ENCODE measurements at places on chromosomes 11 and 22. TPM values are rescaled to one million over a fixed set of nuclear protein-coding genes. Genes with fewer than 3 reads are reported as not detected.

- peaks cover 10% of the 10 kb centered on the region for H3K4me1 ChIP-seq
- no peaks in the 10 kb centered on the region for H3K27me3 ChIP-seq
- no peak overlapping the region for H3K27ac ChIP-seq
- H3K4me3 ChIP-seq: no peak overlapping the region
These were observed 61.2 kb upstream of the CHST1 start for GRCh38 chr11:45726493-45727054.

DNA sequence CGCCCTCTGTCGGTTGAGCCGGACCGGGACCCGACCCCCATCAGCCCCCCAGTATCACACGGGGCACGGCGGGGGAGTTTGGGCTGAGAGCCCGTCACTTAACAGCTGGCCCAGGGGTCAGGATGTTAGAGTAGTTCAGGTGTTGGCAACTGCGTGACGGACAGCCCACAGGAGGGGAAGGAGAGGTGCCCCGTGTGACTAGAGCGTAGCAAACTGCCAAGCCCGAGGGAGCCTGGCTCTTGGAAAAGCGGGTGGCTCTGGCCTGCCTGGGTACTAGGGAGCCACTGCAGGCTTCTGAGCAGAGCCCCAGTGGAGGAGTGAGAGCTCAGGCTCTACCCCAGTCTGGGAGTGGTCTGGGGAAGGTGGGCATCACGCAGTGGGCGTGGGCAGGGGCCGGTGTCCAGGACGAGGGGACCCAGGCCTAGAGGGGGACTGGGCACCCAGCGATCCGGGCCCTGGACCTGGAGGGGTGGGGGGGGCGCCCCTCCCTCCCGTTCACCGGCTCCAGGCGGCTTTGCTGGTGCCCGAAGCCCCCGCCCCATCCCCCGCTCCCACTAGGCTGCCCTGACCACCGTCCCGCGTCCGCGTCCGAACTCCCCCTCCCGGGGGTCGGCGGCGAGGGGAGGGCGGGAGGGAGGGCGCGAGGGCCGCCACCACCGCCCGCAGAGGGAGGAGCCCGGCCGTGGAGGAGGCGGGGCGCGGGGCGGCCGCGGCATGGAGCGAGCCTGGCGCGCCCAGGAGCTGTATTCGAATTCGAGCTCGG lies 24.4 kb downstream of the SHANK3 start:
- H3K27me3 ChIP-seq: peaks cover 19% of the 10 kb centered on the region
- H3K27ac ChIP-seq: no peak overlapping the region
- DNase-seq: peak; percentile 84
- H3K36me3 ChIP-seq: peaks cover 2% of the 10 kb centered on the region

GRCh38 chr22:30718491-30718890 lies 23.8 kb downstream of the OSBP2 start:
- H3K27me3 ChIP-seq: no peaks in the 10 kb centered on the region
- H3K36me3 ChIP-seq: no peaks in the 10 kb centered on the region
- no peak for DNase-seq
- no peaks in the 10 kb centered on the region for H3K4me1 ChIP-seq

DNA sequence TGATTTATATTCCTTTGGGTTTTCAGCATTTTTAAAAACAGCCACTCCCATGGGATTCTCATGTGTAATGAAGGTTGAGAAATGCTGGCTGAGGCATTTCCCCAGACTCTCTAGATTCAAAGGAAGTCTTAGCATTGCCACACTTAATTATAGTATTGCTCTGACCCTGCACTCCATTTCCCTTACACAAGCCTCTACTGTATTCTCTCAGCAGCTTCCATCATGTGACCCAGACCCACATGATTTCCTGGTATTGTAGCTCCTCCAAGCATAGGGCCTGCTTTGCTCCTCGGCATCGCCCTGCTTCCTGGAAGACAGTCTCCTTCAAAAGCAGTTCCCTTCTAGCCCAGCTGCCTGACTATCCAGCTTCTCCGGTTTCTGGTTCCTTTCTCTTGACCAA lies 261.5 kb downstream of the LARGE1 start:
- peaks cover 6% of the 10 kb centered on the region for H3K4me1 ChIP-seq
- DNase-seq: no peak
- no peak overlapping the region for H3K27ac ChIP-seq
- H3K27me3 ChIP-seq: no peaks in the 10 kb centered on the region
- H3K4me3 ChIP-seq: no peak overlapping the region
- no peaks in the 10 kb centered on the region for H3K36me3 ChIP-seq

DNA sequence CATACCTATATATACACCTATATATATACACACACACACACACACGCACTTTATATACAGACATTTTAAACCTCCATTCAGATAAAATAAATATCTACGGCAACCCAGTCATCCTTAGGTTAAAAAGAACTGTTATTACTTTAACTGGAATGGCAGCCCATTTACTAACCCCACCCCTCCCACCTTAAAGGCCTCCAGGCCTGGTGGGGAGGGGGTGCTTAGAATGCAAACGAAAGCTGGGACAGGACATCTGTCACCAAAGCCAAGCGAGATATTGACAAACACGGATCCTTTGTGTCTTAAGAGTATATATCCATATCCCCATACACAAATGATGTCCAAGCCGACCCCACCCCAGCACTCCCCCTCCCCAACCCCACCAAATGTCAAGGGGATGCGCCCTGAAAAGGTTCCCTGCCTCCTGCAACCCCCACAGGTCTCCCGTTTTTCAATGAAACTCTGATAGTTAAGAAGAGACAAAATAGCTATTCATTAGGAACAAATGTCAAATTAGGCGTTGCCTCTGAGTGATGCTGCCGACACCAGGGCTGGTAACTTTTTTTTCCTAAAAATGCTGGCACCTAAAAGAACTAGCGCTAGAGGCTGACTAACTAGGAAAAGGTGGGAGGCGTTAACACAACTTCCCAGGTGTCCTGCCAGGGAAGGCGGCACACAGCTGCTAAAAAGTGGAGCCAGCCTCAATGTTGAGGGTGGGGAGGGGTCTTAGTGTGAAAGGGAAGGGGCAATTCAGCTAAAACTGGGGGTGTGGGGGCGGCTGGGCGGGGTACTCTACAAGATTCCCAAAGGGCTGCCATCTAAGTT lies 5.6 kb downstream of the MN1 start:
- no peaks in the 10 kb centered on the region for H3K36me3 ChIP-seq
- DNase-seq: no peak
- H3K27me3 ChIP-seq: peaks cover 51% of the 10 kb centered on the region
- H3K4me1 ChIP-seq: peaks cover 44% of the 10 kb centered on the region
- H3K27ac ChIP-seq: no peak overlapping the region

GRCh38 chr11:134847083-134847715 lies 435.2 kb upstream of the B3GAT1 start:
- peak; percentile 35 for DNase-seq
- no peaks in the 10 kb centered on the region for H3K4me1 ChIP-seq
- no peaks in the 10 kb centered on the region for H3K36me3 ChIP-seq
- no peak overlapping the region for H3K27ac ChIP-seq

GRCh38 chr11:35101223-35101622 lies 37.7 kb upstream of the CD44 start:
- H3K4me1 ChIP-seq: no peaks in the 10 kb centered on the region
- no peak overlapping the region for H3K4me3 ChIP-seq
- H3K27me3 ChIP-seq: no peaks in the 10 kb centered on the region
- H3K27ac ChIP-seq: no peak overlapping the region
- H3K36me3 ChIP-seq: no peaks in the 10 kb centered on the region

- H3K27ac ChIP-seq: no peak overlapping the region
- no peaks in the 10 kb centered on the region for H3K36me3 ChIP-seq
- no peaks in the 10 kb centered on the region for H3K4me1 ChIP-seq
These were observed 88.3 kb downstream of the C11orf87 start for GRCh38 chr11:109510316-109510715.

GRCh38 chr22:30186510-30186909 lies 60.0 kb downstream of the LIF start:
- H3K27me3 ChIP-seq: no peaks in the 10 kb centered on the region
- DNase-seq: no peak
- no peak overlapping the region for H3K4me3 ChIP-seq
- no peaks in the 10 kb centered on the region for H3K36me3 ChIP-seq
- H3K27ac ChIP-seq: no peak overlapping the region

- H3K27ac ChIP-seq: no peak overlapping the region
- H3K4me1 ChIP-seq: no peaks in the 10 kb centered on the region
- DNase-seq: no peak
- no peaks in the 10 kb centered on the region for H3K36me3 ChIP-seq
- H3K27me3 ChIP-seq: peaks cover 9% of the 10 kb centered on the region
- H3K4me3 ChIP-seq: peak overlapping the region; percentile 56
These were observed 13.0 kb upstream of the CYB5R3 start for GRCh38 chr22:42661985-42662831.

DNA sequence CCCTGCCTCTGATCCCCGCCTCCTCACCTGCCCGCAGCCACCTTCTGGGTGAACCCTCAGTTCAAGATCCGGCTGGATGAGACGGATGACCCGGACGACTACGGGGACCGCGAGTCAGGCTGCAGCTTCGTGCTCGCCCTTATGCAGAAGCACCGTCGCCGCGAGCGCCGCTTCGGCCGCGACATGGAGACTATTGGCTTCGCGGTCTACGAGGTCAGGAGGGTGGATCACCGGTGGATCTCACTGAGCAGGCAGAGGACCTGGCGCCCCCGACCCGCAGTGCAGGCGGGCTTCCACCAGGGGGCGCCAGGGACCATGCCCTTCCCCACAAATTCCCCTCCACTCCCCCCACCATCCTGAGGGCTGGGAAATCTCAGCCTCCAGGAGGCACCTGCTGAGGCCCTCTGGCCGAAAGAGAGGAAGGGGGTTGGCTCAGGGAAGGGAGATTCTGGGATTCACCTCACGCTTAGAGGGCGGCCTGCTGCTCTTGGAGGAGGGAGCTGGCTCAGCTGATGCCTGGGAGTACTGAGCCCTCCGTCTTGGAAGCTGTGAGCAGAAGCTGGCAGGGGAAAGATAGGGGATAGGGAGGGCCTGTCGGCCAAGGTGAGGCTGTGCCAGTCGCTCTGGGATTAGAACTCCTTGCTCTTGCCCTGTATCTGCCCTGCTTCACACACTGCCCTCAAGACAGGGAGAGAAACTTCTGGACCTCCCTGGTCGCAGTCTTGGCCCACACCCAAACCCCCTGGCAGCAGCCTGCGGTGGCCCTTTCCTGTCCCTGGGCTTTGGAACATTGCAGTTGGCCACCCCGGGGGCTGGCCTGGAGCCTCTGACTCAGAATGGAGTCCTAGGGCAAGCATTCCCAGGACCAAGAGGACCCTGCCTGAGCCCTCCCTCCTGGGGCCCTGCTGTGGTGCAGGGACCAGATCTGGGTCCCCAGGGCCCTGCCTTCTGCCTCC lies 23.2 kb downstream of the CAPN1 start:
- DNase-seq: peak; percentile 95
- peaks cover 39% of the 10 kb centered on the region for H3K36me3 ChIP-seq
- H3K27ac ChIP-seq: peak overlapping the region; percentile 60

DNA sequence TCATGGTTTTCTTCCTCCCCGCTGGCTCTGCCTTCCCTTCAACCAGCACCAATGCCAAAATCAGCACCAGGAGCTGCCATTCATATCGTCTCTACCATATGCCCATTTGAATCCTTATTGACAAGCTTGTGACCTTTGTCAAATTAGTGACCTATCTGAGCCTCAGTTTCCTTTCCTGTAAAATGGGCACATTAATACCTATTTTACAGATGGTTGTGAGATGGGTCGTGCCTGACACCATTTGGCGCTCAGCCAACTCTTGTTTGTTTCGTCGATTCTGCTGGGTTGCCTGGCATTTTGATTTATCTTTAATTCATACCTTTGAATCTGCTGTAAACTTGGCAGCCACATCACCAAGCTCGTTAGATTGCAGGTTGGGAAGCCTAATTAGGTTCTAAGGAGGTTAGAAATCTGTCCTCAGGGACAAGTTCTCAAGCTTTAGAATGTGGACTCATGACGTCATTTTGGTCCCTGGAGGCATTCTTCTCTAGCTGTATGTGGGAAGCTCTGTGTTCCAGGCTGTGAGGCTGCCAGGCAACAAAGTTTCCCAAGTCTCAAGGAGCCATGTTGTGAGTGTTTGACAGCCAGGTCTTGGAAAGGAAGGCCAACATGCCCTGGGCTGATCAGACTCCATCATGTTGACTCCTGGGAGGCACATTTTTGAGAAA lies 61.0 kb downstream of the RPS6KA4 start:
- peaks cover 2% of the 10 kb centered on the region for H3K27me3 ChIP-seq
- H3K36me3 ChIP-seq: no peaks in the 10 kb centered on the region
- H3K4me3 ChIP-seq: no peak overlapping the region
- no peak for DNase-seq
- H3K4me1 ChIP-seq: peaks cover 4% of the 10 kb centered on the region
- no peak overlapping the region for H3K27ac ChIP-seq

DNA sequence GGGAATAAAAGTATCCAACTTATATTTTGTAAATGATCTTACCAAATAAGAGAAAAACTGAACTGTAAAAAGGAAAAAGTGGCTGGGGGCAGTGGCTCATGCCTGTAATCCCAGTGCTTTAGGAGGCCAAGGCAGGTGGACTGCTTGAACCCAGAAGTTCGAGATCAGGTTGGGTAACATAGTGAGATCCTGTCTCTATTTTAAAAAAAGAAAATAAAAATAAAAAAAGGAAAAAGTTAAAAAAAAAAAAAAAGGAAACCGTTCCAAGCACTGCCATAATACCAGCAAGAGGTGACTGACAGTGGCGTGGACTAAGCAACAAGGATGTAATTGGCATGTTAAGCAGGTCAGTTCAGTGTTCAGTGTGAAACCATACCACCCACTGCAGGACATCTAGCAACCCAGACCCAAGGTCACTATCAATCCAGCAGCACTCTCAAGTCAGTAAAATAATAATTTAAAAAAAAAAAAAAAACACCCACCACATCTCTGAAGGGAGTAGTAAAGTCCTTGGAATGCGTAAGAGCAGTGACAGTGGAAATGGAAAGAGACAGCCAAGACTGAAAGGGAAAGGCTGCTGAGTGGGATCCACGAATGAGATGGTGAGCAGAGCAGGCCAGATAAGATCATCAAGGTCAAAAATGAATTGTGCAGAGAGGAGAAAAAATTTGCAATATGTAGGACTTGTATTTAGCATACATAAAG lies 43.6 kb downstream of the MAPK1 start:
- no peak for DNase-seq
- H3K36me3 ChIP-seq: no peaks in the 10 kb centered on the region
- no peak overlapping the region for H3K27ac ChIP-seq

DNA sequence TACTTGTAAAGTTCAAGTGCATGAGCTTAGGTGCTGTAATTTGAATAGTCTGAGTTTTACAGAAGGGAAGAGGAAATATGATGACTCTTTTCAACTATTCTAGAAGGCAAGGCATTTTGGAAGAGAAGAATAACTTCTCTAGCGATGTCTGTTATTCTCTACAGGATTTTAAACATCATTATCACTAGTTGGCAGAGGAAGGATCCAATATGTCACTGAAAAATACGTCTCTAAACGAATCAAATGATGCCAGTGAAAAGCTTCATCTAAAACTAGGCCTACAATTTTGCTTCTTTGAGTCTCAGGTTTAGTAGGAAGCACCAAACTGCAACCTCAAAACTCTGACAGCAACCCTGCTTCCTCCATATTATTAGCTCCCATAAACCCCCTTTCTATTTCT lies 581.4 kb downstream of the DLG2 start:
- no peaks in the 10 kb centered on the region for H3K27me3 ChIP-seq
- H3K4me1 ChIP-seq: no peaks in the 10 kb centered on the region
- H3K36me3 ChIP-seq: no peaks in the 10 kb centered on the region
- H3K4me3 ChIP-seq: no peak overlapping the region
- H3K27ac ChIP-seq: no peak overlapping the region
- DNase-seq: no peak

Gene TRIM49
- polyA plus RNA-seq: not detected

Gene KRTAP5-1
- not detected for polyA plus RNA-seq

Gene LYVE1
- polyA plus RNA-seq: not detected

Gene FADS3
- 113 TPM for polyA plus RNA-seq

Gene WT1
- polyA plus RNA-seq: not detected

Gene OVOL1
- polyA plus RNA-seq: 3.3 TPM

Gene PKNOX2
- 2.5 TPM for polyA plus RNA-seq

Gene WNT11
- polyA plus RNA-seq: 0.11 TPM

Gene OR51B2
- polyA plus RNA-seq: not detected

Gene OR52K1
- 0.05 TPM for polyA plus RNA-seq

Gene CABP4
- not detected for polyA plus RNA-seq

Gene PLEKHB1
- 34.8 TPM for polyA plus RNA-seq
